ENCODE measurements at places on chromosomes 4 and X. TPM values are rescaled to one million over a fixed set of nuclear protein-coding genes. Genes with fewer than 3 reads are reported as not detected.

IL3RA gene
- 71.9 TPM for total RNA-seq

CPE gene
- total RNA-seq, result 199 TPM

ASB9 gene
- 3.6 TPM for total RNA-seq

P2RY8 gene
- 2.2 TPM for total RNA-seq

ARL9 gene
- not detected for total RNA-seq

SNCA gene
- total RNA-seq, result not detected

TEX13B gene
- total RNA-seq, result not detected

SULT1E1 gene
- not detected for total RNA-seq

MAGEB17 gene
- not detected for total RNA-seq

FAM47B gene
- total RNA-seq, result not detected

NCAPG gene
- total RNA-seq, result not detected

MBTPS2 gene
- 6.2 TPM for total RNA-seq

TLR3 gene
- 19.9 TPM for total RNA-seq

PLP1 gene
- 5.9 TPM for total RNA-seq

SPANXN4 gene
- total RNA-seq, result not detected

PDE5A gene
- total RNA-seq, result 39.7 TPM

FAAH2 gene
- not detected for total RNA-seq

CAPN6 gene
- total RNA-seq, result 1.5 TPM

SLITRK4 gene
- 2.6 TPM for total RNA-seq

CCDC149 gene
- 8.7 TPM for total RNA-seq

UPF3B gene
- not detected for total RNA-seq

EPHA5 gene
- total RNA-seq, result not detected

PSAPL1 gene
- not detected for total RNA-seq

GAGE12J gene
- total RNA-seq, result not detected

OPHN1 gene
- 5.6 TPM for total RNA-seq

TMEM165 gene
- 178 TPM for total RNA-seq

BOD1L1 gene
- total RNA-seq, result 8.4 TPM

ADH1B gene
- 650 TPM for total RNA-seq

SPACA5 gene
- total RNA-seq, result not detected

SPANXB1 gene
- total RNA-seq, result not detected

VCX3A gene
- not detected for total RNA-seq

CT47A7 gene
- not detected for total RNA-seq

FGF16 gene
- not detected for total RNA-seq

TBX22 gene
- total RNA-seq, result not detected

GLOD5 gene
- total RNA-seq, result not detected

SLC9B2 gene
- total RNA-seq, result 15.6 TPM

VEGFC gene
- total RNA-seq, result 18.6 TPM

NAA11 gene
- total RNA-seq, result not detected

SPANXA1 gene
- total RNA-seq, result not detected

TLL1 gene
- 7.8 TPM for total RNA-seq

SPATA4 gene
- total RNA-seq, result not detected

ZNF674 gene
- 2.3 TPM for total RNA-seq

VCX gene
- total RNA-seq, result not detected

GSX2 gene
- not detected for total RNA-seq

LARP1B gene
- total RNA-seq, result 8.6 TPM

PCDH11X gene
- total RNA-seq, result 1.2 TPM

GPM6B gene
- 18.6 TPM for total RNA-seq

LDOC1 gene
- 21.9 TPM for total RNA-seq

SUPT20HL2 gene
- total RNA-seq, result 3.2 TPM

MAGEA1 gene
- total RNA-seq, result not detected

FANCB gene
- total RNA-seq, result not detected

MAGEH1 gene
- total RNA-seq, result 37.3 TPM

CLNK gene
- total RNA-seq, result not detected

SRPX2 gene
- 25.0 TPM for total RNA-seq

WDR17 gene
- total RNA-seq, result 3.4 TPM

DMD gene
- total RNA-seq, result 40.0 TPM
